ENCODE measurements at places on chromosomes 12 and 14.

- DNase-seq, result no peak
Observed at GRCh38 chr12:119378903-119379302, 44.4 kb downstream of the CCDC60 start.

DNA sequence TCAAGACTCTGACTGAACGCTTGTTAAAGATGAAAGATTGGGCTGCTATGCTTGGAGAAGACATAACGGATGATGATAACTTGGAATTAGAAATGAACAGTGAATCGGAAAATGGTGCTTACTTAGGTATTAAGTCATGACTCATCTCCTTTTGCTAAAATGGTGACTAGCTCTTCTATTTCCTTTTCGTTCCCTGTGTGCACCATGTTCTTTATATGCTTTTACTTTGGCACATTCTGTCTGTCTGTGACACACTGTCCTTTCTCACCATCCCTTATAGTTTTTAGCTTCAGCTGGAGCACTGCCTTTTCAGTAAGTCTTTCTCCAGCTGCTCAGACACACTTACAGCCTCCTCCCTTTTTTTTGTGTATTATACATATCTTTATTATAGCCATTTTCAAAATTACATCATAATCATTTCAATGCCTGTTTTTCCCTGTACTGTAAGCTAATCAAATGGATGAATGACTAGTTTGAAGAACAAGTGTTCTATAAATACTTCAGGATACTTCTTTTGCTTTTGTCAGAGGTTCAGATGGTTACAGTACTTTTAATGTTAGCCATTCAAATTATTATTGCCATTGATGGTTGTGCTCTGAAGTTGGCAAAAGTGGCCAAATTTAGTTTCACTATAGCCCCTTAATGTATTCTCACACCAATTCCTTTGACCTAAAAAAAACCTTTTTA is 68.6 kb downstream of the MIA2 start:
- no peak for DNase-seq

- DNase-seq, result no peak
Observed at GRCh38 chr12:34033628-34034296, 11.5 kb downstream of the ALG10 start.

DNA sequence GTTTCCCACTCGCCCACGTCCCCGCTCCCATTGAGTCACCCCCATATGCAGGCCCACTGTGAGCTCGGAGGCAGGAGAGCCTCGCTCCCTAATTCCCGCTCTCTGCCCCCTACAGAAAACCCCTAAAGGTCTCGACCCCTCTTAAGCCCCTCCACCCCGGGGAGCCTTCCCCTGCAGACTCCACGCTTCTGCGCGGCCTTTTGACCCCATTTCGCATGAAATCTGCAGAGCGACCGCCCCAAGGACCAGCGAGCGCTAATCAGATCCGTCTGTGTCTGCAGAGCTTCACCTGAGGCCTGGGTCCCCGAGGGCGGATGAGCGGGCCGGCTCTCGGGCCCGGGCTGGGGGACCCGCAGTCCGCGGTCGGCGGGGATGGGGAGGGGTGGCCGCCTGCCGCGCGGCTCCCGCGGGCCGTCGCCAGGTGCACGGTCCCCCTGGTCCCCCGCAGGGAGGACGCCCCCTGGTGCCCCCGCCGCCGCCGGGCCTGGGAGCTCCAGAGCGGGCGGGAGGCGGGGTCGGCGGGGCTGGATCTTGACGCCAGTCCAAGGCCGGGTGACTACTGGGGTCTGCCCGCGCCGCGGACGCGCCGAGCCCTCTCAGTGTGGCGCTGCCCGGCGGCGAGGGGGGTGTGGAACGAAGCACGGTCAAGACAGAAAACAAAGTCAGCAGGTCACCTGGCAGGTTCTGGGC is 10.1 kb downstream of the BMP4 start:
- DNase-seq, result no peak

- DNase-seq, result no peak
Observed at GRCh38 chr12:33438025-33438772, 1.4 kb downstream of the SYT10 start.

GRCh38 chr14:33762161-33762851 is 188.6 kb downstream of the EGLN3 start:
- DNase-seq, result no peak

- no peak for DNase-seq
Observed at GRCh38 chr14:72847721-72848120, 46.2 kb downstream of the DPF3 start.

- no peak for DNase-seq
Observed at GRCh38 chr14:92750994-92751400, 2.6 kb upstream of the LGMN start.

GRCh38 chr14:70646705-70647104 is 5.0 kb downstream of the TTC9 start:
- no peak for DNase-seq

- no peak for DNase-seq
Observed at GRCh38 chr14:48937541-48938195, 648.5 kb downstream of the RPS29 start.

DNA sequence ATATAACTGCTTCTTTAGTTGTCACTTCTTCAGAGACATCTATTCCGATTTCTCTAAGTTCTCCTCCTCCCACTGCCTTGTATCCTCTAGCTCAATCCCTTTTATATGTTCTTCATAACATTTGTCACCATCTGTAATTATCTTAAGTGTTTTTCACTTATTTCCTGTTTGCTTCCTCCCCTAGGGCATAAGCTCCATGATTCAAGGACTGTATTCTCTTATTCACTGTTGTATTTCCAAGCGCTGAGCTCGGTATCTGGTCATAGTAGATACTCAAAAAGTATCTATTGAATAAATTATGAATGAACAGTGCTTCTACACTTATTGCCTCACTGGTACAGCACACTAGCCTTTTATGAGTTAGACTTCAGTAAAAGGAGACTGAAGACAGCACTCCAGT is 109.0 kb upstream of the TMPO start:
- no peak for DNase-seq

GRCh38 chr14:33932576-33933345 is 18.1 kb downstream of the EGLN3 start:
- DNase-seq, result no peak

GRCh38 chr12:27711317-27711682 is 668 bp downstream of the MRPS35 start:
- DNase-seq, result no peak

DNA sequence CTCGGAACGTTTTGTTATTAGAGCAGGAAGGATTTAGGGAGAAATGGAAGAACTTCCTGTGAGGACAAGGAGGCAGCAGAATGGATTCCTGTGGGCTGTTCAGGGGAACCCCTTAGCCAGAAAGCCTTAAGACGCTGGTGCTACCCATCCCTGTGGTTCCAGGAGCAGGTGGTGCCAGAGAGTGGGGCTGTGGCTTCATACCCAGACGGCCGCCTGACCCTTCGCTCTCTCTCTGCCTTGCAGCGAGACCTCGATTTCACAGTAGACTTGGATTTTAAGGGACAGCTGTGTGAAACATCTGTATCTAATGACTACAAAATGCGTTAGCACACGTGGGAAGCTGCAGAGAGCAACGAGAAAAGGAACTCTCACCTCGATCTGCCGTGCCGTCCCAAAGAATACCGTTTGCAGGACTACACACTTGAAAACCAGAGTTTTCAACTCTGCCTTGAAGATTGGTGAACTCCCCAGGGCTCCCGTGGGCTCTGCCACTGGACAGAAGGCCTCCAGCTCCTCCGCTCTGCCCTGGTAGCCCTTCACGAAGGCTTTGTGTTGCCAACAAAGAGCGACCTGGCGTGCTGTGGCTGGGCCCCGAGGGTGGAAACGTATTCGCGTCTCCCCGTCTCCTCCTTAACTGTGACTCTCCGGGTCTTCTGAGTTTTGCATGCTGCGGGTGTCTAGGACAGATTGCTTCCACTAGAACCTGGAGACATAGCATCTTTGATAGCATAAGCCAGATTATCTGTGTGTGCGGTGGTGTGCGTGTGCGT is 102.0 kb downstream of the PRMT8 start:
- no peak for DNase-seq

Data from T-helper 2 cell treated with Interferon-gamma antibody and Interleukin-4, amounts not matched to agents 5 μg/mL and 100 μg/mL, for 36 hours (primary cell).